ENCODE measurements at places on chromosomes 13 and 19.

DNA sequence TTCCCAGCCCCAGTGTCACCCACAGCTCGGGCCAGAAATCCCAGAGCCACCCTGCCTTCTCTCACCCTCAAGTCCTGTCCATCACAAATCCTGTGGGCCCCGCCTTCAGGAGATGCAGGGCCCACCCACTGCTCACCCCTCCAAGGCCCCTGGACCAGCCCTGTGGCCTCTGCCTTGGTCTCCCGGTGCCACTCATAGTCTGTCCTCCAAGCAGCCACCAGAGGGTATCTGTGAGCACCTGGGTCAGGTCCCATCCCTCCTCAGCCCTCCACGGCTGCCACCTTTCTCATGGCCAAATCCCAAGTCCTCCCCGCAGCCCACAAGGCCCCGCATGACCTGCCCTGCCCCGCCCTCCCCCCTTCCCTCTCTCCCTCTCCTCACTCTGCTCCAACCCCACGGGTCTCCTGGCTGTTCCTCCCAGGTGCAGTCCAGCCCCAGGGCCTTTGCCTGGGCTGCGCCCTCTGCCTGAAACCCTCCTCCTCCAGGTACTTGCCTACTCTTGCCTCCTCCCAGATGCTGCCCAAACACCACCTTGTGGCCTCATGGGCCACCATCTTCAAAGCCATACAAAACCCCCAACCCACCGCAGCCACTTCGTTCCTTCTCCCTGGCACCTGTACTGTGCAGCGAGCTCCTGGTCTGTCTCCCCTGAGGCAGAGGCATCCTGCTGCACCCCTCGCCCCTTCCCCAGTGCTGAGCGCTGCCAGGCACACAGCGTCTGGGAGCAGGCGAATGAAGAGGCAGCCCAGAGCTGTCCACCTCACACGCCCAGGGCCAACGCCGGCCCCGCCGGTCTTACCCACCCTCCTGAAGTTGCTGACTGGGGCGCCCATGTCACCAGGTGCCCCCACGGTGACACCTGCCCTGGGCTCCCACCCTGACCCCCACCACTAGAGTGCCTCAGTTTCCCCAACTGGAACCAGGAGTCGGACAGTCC is 13.2 kb upstream of the UQCR11 start:
- DNase-seq: no peak

- DNase-seq: no peak
Measured at GRCh38 chr13:20377720-20378119, 145.6 kb upstream of the GJB6 start.

DNA sequence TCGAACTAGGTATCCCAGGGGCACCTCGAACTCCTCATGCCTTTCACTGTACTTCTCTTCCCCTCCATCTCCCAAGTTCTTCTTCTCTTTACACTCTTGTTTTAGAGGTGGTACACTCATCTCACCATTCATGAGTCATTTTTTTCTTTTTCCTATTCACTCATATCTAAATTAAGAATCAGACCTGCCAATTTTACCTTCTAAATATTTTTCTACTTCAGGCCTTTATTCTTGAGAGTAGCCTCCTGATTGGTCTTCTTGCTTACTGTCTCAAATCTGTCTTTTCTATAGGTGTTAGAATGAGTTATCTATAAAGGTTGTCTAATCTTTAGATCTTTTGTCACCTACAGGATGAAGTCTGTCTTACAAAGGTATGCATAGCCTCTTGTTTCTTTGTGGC is 20.7 kb downstream of the TDRD3 start:
- DNase-seq: no peak

- no peak for DNase-seq
Measured at GRCh38 chr19:27843861-27844260, 1369.1 kb downstream of the UQCRFS1 start.

All from effector memory CD8-positive, alpha-beta T cell (primary cell).